Temporal lobe (tissue), 4 donors: ENCODE measurements at places on chromosomes 2 and 18. TPM values are rescaled to one million over a fixed set of nuclear protein-coding genes. Genes with fewer than 3 reads are reported as not detected.

Gene XIRP2
- 0.49 TPM for total RNA-seq

Gene EDAR
- not detected for total RNA-seq

Gene ABCG5
- not detected for total RNA-seq

Gene ZNF24
- total RNA-seq, result 66.6 TPM

Gene SLC30A3
- total RNA-seq, result 1.2 TPM
